ENCODE measurements at places on chromosomes 7 and 10.

- DNase-seq, result no peak
- no peak overlapping the region for H3K27ac ChIP-seq
- no peak overlapping the region for H3K4me3 ChIP-seq
- H3K36me3 ChIP-seq, result no peaks in the 10 kb centered on the region
- H3K4me1 ChIP-seq, result no peaks in the 10 kb centered on the region
Observed at GRCh38 chr10:94066411-94066810, 72.7 kb downstream of the PLCE1 start.

DNA sequence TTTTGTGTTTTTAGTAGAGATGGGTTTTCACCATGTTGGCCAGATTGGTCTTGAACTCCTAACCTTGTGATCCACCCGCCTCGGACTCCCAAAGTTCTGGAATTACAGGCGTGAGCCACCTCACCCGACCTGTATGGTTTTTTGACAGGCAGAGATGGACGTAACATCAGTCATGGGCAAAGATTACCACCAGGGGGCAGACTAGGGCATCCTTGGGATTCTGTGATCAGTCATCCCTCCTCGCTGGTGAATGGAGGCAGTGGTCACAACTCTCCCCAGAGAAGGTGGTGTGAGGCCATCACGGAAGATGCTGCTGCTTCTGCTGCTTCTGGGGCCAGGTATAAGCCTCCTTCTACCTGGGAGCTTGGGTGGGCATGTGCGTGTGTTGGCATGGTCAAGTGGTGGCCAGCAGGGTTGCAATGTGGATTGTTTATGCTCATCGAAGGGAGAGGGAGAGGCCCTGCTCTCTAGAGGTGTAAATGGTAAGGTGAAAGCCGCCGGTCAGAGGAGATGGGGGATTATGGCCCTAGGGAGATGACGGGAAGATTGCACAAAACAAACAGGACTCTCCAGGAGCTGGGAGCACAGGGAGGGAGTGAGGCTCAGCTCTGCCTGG lies 122.7 kb upstream of the PRSS1 start:
- no peaks in the 10 kb centered on the region for H3K27me3 ChIP-seq
- H3K36me3 ChIP-seq, result no peaks in the 10 kb centered on the region
- no peak overlapping the region for H3K4me3 ChIP-seq
- H3K27ac ChIP-seq, result no peak overlapping the region

- no peak for DNase-seq
- H3K36me3 ChIP-seq, result no peaks in the 10 kb centered on the region
- H3K27ac ChIP-seq, result no peak overlapping the region
- no peaks in the 10 kb centered on the region for H3K27me3 ChIP-seq
- no peaks in the 10 kb centered on the region for H3K4me1 ChIP-seq
- no peak overlapping the region for H3K4me3 ChIP-seq
Observed at GRCh38 chr7:34327681-34328080, 330.3 kb upstream of the NPSR1 start.

DNA sequence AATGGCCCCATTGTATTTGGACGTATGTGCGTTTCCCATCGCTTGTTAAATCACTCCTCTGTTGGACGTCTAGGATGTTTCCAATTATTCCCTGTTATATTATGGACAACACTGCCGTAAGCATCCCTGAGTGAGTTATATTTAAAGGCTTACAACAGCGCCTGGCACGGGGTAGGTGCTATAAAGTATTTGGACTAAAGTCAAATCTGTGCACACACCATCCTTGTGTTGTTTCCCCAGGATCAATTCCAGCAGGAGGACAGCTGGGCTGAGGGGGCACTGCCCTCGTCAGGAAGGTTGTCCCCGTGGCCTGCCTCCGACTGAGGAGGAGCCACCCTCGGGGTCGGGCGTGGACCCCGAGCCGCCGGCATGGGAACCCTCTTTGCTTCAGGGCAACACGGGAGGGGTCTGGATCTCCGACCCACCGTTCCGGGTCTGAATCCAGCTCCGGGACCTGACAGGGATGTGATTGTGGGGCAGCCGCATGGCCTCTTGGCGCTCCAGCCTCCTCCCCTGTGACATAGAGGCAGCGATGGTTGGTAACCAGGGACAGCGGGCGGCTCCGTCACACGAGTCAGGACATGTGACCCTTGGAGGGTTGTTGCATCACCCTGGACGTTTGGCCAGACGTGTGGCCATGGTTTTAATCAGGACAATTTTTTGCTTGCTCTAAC lies 1.5 kb upstream of the JAKMIP3 start:
- H3K36me3 ChIP-seq, result no peaks in the 10 kb centered on the region
- H3K27me3 ChIP-seq, result no peaks in the 10 kb centered on the region
- no peak for DNase-seq
- H3K27ac ChIP-seq, result no peak overlapping the region

- no peaks in the 10 kb centered on the region for H3K27me3 ChIP-seq
- no peaks in the 10 kb centered on the region for H3K4me1 ChIP-seq
- H3K27ac ChIP-seq, result no peak overlapping the region
- DNase-seq, result no peak
- H3K36me3 ChIP-seq, result no peaks in the 10 kb centered on the region
Observed at GRCh38 chr7:91233212-91233611, 31.0 kb upstream of the FZD1 start.

GRCh38 chr10:72041491-72041890 lies 46.9 kb downstream of the SPOCK2 start:
- H3K27me3 ChIP-seq, result no peaks in the 10 kb centered on the region
- no peak overlapping the region for H3K27ac ChIP-seq
- DNase-seq, result no peak
- H3K4me3 ChIP-seq, result no peak overlapping the region
- H3K36me3 ChIP-seq, result no peaks in the 10 kb centered on the region
- peaks cover 28% of the 10 kb centered on the region for H3K4me1 ChIP-seq

GRCh38 chr7:100723732-100724275 lies 3.5 kb downstream of the EPO start:
- no peak for DNase-seq
- no peak overlapping the region for H3K27ac ChIP-seq
- peaks cover 11% of the 10 kb centered on the region for H3K4me1 ChIP-seq
- peaks cover 60% of the 10 kb centered on the region for H3K27me3 ChIP-seq

DNA sequence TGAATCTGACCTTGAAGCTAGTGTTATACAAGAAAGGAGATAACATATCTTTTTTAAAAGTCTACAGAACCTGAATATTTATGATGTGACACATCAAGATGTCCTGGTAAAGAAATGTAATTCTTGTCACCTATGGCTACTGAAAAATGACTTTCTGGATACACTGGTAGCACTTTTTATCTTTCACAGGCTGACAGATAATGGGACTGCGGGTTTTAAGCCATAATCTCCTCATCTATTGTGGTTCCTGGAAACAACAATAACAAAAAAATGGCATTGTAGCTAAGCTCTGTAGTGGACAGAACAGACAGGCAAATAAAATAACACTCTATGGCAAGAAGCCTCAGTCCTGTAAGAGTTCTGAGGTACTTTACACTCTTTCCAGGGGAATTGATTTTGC lies 31.6 kb upstream of the YAE1 start:
- H3K27ac ChIP-seq, result no peak overlapping the region
- DNase-seq, result no peak
- no peak overlapping the region for H3K4me3 ChIP-seq

- H3K27ac ChIP-seq, result no peak overlapping the region
- H3K4me3 ChIP-seq, result no peak overlapping the region
- no peaks in the 10 kb centered on the region for H3K36me3 ChIP-seq
- no peaks in the 10 kb centered on the region for H3K27me3 ChIP-seq
- no peak for DNase-seq
- peaks cover 19% of the 10 kb centered on the region for H3K4me1 ChIP-seq
Observed at GRCh38 chr7:102991077-102991539, 78.3 kb downstream of the LRRC17 start.

GRCh38 chr10:79061441-79062315 lies 7.1 kb upstream of the ZMIZ1 start:
- no peaks in the 10 kb centered on the region for H3K36me3 ChIP-seq
- H3K4me3 ChIP-seq, result no peak overlapping the region
- peaks cover 3% of the 10 kb centered on the region for H3K4me1 ChIP-seq
- no peak for DNase-seq
- H3K27ac ChIP-seq, result no peak overlapping the region

- H3K27me3 ChIP-seq, result no peaks in the 10 kb centered on the region
- H3K27ac ChIP-seq, result no peak overlapping the region
- H3K36me3 ChIP-seq, result no peaks in the 10 kb centered on the region
- no peak for DNase-seq
- H3K4me1 ChIP-seq, result no peaks in the 10 kb centered on the region
- H3K4me3 ChIP-seq, result no peak overlapping the region
Observed at GRCh38 chr7:36514289-36515243, 124.9 kb downstream of the ANLN start.

DNA sequence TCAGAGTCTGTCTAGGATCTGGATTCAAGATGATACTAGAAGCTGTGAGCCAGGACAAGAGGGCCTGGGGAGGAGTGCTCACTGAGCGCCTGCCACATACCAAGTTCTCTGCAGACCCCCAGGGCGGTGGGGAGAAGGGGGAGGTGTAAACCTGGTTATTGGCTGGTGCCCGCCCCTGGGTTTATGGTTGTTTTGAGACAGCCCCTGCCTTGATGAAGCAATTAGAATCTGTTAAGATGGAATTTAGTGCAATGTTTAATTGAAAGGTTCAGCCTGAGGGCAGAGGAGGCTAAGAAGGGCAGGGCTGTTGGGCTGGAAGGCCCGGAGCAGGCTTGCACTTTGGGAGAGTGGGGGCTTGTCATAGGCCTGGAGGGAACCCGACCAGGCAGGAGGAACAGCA lies 42.7 kb downstream of the PRF1 start:
- peaks cover 30% of the 10 kb centered on the region for H3K4me1 ChIP-seq
- H3K36me3 ChIP-seq, result no peaks in the 10 kb centered on the region
- no peak overlapping the region for H3K4me3 ChIP-seq

DNA sequence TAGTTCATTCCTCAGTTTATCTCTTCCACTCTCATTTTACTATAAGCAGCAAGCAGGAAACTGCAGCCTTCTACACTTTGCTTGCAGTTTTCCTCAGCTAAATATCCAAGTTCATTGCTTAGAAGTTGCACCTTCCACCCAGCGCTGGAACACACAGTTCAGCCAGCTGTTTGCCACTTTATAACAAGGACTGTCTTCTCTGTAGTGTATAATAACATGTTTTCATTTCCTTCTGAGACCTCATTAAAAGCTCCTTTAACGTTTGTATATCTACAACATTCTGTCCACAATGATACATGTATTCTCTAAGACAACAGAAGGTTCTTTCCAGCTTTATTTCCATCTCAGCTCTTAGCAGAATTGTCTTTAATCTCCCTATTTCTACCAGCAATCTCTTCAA lies 74.1 kb downstream of the GNAI1 start:
- no peak overlapping the region for H3K27ac ChIP-seq
- H3K36me3 ChIP-seq, result peaks cover 3% of the 10 kb centered on the region
- DNase-seq, result no peak
- no peaks in the 10 kb centered on the region for H3K27me3 ChIP-seq
- peaks cover 4% of the 10 kb centered on the region for H3K4me1 ChIP-seq
- H3K4me3 ChIP-seq, result no peak overlapping the region

DNA sequence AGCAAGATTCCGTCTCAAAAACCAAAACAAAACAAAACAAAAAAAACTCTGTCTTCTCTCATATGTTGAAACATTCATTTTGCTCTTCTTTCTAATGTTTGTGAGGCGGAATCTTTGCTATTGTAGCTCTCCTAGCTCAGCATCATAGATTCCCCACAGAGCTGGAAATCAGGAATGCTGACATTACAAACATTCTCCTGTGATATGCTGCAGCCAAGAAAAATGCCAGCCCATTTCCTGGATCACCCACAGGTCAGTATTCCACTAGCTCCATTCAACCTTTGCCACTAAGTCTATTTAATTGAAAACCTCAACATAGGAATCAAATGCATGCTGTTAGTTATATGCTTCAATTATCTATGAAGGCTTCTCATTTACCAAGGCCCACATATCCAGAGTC lies 186.3 kb downstream of the IPMK start:
- no peaks in the 10 kb centered on the region for H3K4me1 ChIP-seq
- DNase-seq, result no peak
- H3K27ac ChIP-seq, result no peak overlapping the region
- H3K27me3 ChIP-seq, result no peaks in the 10 kb centered on the region
- H3K4me3 ChIP-seq, result no peak overlapping the region
